ENCODE measurements at places on chromosomes 1 and 21.

DNA sequence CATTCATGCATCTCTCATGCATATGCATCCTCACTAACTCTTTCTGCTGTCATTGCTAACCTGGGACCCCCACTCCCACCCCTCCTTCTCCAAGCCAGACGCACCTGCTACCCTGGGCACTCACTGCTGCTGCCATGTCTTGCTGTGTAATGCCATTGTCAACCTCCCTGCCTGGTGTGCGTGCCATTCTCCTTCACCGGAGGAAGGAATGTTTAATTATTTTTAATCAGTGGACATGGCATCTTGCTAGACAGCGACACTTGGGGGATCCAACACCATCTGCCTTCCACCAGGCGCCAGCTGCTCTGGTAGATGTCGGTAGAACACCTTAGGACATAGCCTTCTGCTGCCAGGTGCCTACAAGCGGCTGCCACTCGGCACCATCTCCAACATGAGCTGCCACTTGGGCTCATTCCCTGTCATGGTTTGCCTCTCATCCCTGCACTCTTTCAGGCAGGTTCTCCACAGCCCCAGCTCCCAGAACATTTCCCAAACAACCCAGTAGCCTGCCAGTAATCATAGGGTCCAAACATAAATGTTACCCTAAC lies 306.9 kb downstream of the TTLL7 start:
- peak; percentile 9 for DNase-seq

- DNase-seq: no peak
Observed at GRCh38 chr1:212261361-212261929, 23.8 kb upstream of the PPP2R5A start.

DNA sequence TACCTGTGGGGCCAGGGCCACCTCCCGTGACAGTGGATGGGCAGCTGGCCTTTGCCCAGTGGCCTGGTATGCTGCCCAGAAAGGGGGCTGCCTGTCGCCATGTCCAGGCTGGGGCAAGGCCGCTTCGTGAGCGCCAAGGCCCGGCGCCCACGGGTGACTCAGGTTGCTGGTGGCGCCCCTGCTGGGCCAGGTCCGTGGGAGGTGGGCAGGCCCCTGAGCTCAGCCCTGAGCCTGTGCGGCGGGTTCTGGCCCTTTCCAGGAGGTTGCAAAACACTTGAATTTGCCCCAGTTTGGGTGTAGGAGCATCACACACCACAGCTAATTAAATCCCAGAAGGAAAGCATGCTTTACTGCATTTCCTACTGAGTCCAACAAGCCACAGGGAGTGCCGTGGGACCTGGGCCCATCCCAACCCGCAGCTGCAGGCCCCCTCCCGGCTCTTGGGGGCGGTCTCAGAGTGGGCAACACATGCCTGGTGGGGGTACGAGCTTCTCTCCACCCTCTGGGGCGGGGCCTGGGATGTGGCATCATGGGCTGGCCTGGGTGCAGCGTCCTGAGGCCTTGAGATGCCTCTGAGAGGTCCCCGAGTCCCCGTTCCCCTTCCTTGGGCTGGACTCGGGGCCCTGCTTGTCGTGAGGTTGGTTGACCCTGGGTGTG lies 159.8 kb downstream of the PEX14 start:
- DNase-seq: no peak

DNA sequence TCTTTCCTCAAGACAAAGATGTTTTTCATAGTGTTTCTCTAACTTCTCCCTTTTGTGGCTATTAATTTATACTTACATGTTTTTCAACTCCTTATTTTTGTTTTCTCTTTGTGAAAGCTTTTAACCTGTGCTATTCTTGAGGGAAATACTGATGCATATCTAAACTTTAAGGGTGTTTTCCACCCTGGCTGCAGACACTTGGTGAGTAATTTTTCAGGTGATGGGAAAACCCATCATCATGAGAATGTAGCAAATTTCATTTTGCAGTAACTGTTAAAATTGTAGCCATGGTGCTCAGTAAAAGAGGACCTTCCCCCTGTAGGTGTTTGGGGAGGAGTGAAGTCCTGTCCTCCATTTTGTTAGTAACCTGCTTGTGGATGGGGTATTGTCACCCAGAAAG lies 124.2 kb downstream of the LIPI start:
- DNase-seq: no peak

GRCh38 chr1:192224396-192224795 lies 66.1 kb downstream of the RGS18 start:
- no peak for DNase-seq

DNA sequence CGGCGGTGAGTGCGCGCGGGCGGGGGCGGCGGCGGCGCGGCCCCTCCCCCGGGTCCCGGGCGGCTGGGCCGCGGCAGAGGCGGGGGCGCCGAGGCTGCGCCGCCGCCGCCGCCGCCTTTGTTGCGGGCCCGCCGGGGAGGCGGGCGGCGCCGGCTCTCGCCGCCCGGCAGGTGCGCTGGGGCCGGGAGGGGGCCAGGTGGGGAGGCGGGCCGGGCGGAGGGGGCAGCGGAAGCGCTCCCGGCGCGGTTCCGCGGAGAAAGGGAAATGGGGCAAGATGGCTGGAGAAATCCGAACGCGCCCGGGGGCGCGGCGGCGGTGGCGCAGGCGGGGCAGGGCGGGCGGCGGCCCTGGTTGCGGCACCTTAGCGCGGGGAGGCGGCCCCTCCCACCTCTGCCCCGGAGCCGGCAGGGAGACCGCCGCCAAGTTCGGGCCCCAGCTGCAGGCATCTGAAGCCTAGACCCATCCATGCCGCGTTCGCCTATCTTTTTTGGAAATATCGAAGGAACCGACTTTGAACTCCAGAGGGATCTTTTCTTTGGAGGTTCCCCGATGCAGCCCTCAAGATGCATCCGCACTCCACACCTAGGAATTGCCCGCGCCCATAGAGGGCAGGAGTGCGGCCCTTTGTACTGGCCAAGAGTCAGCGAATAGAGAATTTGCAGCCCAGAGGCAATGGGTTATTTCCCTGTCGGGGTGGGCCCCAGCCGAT lies 479 bp downstream of the POGK start:
- peak; percentile 68 for DNase-seq

DNA sequence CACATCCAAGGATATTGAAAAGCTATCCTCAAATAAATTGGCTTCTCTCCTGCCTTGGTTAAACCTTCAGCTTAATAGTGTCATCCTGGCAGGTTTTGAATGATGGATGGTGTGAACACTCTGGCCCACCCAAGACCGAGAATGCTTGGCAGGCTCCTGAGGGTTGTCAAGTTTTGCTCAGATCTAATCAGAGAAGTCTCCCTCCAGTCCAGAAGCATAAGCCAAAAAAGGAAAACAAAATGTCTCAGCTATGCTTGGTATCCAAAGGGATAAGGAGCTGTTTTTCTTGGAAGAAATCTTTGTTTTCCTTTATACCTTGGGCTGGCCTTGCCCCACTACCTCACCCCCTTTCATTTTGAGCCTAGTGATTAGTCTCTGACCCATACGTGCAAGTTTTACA lies 172.7 kb downstream of the CRB1 start:
- no peak for DNase-seq

GRCh38 chr1:154975409-154976059 lies 1.1 kb downstream of the CKS1B start:
- DNase-seq: peak; percentile 64

GRCh38 chr1:69103705-69104385 lies 463.9 kb upstream of the LRRC7 start:
- DNase-seq: no peak

GRCh38 chr1:44632598-44632997 lies 41.7 kb downstream of the TMEM53 start:
- peak; percentile 62 for DNase-seq

DNA sequence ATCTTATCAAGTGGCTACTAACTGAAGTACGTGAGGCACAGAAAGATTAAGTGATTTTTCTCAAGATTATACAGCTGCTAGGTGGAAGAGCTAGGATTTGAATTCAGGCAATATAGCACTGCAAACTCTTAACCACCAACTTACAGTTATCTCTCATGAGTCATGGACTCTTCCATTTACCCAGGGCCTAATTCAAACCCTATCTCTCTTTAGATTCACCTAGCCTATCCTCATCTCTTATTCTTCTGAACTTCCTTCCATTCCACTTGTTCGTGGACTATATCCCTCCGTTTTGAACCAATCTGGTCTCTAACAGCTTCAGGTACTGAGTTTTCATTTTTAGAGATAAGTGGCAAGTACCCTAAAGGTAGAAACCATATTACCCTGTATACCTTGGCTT lies 92.8 kb upstream of the DMRTA2 start:
- no peak for DNase-seq

DNA sequence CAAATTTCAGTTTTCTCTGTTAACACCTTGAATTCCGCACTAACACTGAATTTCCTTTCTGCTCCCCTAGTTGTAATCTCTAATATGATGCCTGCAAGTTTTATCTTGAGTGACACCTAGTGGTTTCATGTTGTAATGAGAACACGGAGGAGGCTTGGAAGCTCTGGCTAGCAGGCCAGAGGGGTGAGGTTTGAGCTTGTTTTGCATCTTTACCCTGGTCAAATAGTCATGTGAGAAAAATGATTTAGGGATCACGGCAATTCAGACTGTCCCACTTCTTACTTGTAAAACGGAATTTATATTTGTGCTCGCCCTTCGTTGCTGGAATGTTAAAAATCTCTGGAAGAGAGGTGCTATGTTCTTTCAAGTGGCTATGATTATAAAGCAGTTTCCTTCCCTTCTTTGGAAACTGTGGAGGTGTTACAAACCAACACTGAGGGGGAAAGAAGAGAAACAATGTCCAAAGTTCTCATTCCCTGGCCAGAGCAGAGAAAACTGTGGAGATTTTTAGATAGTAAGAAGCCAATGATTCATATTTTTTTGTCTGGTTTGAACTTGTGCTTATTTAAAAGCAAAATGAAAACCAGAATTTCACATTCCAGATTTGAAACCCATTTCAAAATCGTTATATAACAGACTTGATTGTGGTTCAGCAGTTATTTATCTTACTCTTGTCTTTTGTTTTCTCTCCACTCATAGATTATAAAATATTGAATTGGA lies 5.3 kb upstream of the MROH9 start:
- peak; percentile 69 for DNase-seq

- no peak for DNase-seq
Observed at GRCh38 chr1:198850196-198850595, 211.4 kb downstream of the PTPRC start.

Measured in neural progenitor cell (in vitro differentiated cells).